SJSA1 (cell line): ENCODE measurements at places on chromosomes 16 and 17.

GRCh38 chr17:21425736-21426135 is 49.6 kb downstream of the KCNJ12 start:
- DNase-seq = no peak

GRCh38 chr16:20041924-20042596 is 31.6 kb downstream of the GPR139 start:
- no peak for DNase-seq

DNA sequence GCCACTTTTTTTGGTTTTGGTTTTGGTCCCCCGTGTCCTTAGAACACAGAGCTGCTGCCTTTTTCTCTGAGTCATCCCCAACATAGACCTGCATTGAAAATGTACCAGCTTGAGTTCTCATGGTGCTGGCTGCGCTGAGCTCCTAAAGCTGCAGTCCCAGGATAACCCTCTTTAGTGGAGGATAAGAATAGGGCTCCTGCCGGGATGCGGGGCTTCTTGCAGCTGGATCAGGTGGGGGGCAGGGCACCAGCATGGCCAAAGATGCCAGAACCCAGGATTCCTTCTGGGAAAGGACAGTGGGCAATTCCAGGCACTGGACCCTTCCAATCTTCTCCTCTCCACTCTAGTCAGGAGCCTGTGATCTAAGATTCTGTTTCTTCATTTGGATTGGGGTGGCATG is 8.3 kb upstream of the CLUH start:
- no peak for DNase-seq

DNA sequence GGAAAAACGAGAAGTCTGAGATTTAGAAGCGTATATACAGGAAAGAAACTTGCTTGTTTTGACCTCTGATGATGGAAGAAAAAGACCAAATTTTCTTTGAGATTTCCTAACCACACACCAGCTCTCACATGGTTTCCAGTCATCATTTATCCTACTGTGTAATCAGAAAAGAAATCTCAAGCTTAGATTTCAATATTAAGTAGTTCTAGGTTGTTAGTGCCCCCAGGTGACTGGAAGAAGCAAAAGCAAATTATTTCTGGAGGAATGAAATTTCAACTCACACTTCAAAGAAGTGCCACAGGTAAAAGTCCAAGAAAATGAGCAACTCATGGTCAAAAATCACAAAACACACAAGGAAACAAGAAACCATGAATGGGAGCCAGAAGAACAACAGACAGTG is 51.8 kb upstream of the KDM6B start:
- DNase-seq = no peak

GRCh38 chr16:49593424-49594040 is 219.9 kb downstream of the C16orf78 start:
- no peak for DNase-seq

GRCh38 chr16:14284371-14284770 is 213.3 kb downstream of the MRTFB start:
- no peak for DNase-seq
